Anterior cingulate cortex (tissue), 58 donors: ENCODE measurements at places on chromosomes 4 and X.

- DNase-seq = no peak
These were observed 105.9 kb upstream of the HPGD start for GRCh38 chr4:174628191-174628590.

- DNase-seq = no peak
These were observed 3.3 kb upstream of the FAM9C start for GRCh38 chrX:13047759-13048158.

DNA sequence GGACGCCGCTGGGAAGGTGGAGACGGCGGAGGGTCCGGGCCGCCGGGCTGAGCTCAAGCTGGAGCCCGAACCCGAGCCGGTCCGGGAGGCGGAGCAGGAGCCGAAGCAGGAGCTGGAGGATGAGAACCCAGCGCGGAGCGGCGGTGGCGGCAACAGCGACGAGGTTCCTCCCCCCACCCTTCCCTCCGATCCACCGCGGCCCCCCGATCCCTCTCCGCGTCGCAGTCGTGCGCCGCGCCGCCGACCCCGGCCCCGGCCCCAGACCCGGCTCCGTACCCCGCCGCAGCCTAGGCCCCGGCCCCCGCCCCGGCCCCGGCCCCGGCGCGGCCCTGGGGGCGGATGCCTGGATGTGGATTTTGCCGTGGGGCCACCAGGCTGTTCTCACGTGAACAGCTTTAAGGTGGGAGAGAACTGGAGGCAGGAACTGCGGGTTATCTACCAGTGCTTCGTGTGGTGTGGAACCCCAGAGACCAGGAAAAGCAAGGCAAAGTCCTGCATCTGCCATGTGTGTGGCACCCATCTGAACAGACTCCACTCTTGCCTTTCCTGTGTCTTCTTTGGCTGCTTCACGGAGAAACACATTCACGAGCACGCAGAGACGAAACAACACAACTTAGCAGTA, 483 bp downstream of the USP27X start:
- DNase-seq = no peak

DNA sequence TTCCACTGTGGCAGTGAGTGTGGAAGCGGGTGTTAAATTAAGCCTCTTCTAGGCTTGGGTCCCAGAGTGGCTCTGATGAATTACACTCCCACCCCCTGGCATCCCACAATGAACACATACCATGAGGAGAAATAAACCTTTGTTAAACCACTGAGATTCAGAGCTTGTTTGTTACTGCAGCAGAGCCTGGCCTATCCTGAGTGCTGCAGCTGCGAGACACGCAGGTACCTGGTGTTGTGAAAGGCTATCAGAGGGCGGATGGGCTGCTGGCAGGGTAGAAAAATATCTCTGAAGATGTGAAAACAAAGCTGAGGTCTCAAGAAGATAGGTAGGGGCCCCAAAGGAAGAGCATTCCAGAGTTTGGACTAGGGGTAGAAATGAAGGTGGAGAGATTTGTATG, 138.4 kb upstream of the STX18 start:
- no peak for DNase-seq

DNA sequence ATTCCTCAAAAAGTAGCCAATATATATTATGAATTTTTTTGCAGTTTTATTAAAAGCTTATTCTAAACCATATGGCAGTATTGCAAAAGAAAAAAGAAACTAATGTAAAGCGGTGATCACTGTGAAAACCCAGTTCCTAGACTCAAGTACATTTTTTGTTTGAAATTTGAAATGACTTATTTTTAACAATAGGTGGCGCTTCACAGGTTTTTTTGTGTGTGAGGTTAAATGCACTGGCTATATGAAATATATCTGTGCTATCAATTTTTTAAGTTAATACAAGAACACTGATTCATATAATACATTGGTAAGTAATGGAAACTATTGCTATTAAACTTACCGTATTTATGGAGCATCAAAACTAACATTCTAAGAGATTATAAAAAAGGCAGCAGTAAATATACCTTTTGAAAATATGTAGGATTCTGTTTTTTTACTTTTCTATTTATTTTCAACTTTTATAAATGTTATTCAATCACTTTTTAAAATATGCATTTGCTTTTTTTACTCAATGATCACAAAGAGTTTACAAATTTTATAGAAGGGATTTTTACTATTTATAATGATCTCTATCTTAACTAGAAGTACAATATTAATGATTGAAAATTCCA, 5.6 kb upstream of the SPRY1 start:
- DNase-seq = no peak

DNA sequence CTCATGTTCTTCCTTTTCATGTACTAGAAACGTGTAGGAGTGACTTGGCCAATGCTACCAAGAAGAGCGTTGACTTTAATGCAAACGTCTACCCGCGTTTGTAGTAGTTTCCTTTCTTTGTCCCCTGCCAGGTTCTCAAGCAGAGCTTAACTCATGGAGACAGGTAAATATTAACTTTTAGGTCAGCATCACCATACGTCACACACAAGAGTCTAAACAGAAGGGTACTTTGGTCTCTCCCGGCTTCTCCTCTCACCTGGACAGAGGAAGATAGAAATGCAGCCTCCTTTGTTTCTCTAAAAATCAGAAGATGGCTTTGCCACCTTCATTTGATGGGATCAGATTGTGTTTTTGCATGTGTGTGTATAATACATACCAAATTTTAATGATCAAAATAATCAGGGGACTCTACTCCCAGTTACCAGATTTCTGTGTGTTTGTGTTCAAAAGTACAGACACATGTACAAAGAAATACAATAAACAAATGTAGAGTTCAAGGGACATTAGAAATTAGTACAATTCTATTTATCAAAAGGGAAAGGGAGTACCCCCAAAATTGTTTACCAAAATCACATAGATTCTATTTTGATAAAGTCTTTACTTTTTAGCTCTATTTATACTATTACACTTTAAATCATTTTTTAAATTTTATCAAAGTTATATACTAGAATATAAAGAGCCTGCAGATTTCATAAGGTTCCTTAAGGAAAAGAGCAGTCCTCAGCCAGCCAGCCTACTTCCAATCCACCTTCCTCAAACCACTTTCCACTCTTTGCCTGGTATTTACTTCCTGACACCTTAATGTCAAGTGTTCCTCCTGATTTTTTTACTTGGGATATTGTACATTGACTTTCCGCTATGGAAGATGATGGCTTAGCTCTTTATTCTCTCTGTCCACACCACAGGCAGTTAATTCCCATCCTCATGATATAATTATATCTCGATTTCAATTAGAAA, 195.5 kb downstream of the RELL1 start:
- DNase-seq = no peak

DNA sequence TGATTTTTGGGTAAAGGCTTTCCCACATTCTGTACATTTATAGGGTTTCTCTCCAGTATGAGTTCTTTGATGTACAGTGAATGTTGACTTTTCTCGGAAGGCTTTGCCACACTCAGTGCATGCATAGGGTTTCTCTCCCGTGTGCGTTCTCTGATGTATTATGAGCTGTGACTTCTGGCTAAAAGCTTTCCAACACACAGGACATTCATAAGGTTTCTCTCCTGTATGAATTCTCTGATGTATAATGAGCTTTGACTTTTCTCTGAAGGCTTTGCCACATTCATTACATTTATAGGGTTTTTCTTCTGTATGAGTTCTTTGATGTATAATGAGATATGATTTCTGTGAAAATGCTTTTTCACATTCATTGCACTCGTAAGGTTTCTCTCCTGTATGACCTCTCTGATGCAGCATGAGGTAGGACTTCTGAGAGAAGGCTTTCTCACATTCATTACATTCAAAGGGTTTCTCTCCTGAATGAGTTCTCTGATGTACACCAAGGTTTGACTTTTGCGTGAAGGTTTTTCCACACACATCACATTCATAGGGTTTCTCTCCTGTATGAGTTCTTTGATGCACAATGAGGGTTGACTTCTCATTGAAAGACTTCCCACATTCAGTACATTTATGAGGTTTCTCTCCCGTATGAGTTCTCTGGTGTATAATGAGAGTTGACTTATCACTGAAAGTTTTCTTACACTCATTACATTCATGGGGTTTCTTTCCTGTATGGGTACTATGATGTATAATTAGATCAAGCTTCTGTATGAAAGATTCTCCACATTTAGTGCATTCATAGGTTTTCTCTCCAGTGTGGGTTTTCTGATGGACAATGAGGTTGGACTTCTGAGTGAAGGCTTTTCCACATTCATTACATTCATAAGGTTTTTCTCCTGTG, 27.3 kb downstream of the ZNF182 start:
- DNase-seq = no peak

- DNase-seq = no peak
These were observed 15.9 kb downstream of the TMEM192 start for GRCh38 chr4:165096776-165097175.

DNA sequence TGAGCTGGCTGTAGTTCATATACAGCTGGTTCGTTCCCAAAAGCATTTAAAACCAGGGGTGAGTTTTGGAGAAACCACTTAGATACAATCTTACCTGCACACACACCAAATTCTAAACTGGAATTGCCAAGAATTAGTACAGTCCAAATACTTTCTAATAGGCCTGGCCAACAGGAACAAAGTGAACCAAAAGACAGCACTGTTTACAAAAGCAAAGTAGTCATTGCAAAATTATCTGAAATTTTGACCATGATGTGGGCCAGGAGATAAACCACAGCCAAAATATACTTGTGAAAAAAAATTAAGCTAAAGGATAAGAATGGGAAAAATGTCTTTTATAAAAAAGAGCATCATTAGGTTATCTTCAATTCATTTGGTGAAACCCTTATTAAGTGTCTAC, 37.9 kb upstream of the NAP1L5 start:
- no peak for DNase-seq

GRCh38 chr4:164935363-164935762, 42.1 kb downstream of the TRIM61 start:
- no peak for DNase-seq

DNA sequence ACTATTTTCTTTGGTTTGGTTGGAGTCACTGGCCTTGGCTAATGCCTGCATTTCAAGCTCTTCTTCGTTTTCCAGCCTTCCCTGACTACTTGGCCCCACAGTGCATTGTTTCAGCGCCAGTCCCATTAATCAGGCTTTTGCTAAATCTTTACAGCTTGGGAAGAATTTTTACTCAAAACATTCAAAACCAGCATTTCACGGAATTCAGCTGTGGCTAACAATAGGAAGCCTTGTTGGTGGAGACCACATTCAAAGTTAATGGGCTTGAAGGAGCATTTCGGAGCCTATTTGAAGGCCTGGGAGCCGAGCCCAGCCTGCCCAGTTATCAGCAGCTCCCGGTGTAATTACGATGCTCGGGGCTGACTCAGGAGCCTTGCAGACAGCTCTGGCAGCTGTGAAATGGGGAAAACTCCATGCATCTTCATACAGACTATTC, 30.8 kb upstream of the VCX2 start:
- DNase-seq = peak; percentile 2

- no peak for DNase-seq
These were observed 3.3 kb downstream of the SH3TC1 start for GRCh38 chr4:8202108-8203051.

DNA sequence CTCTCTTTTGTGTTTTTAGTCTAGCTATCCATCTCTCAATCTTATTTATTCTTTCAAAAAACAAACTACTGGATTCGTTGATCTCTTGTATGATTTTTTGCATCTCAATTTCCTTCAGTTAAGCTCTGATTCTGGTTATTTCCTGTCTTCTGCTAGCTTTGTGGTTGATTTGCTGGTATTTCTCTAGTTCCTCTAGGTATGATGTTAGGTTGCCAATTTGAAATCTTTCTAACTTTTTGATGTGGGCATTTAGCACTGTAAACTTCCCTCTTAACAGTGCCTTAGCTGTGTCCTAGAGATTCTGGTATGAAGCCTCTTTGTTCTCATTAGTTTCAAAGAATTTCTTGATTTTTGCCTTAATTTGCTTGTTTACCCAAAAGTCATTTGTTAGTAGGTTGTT, 15.2 kb upstream of the NEXMIF start:
- no peak for DNase-seq

- no peak for DNase-seq
These were observed 53.7 kb downstream of the TAB3 start for GRCh38 chrX:30835373-30835772.

DNA sequence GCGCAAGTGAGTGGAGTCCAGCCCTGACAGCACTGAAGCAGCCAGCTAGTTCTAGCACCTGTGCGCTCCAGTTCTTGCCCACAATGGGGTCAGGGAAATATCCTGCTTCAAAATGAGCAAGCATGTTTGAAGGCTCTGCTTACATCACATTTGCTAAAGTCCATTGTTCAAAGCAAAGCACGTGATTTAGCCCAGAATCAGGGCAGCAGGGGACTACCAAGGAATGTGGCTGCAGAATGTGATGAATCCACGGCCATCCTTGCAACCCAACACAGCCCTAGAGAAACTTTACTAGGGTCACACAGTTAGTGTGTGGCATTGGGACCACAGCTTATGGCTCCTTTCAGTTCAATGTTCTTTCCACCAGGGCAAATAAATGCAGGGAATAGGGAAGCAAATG, 47.3 kb upstream of the SMIM31 start:
- DNase-seq = no peak

DNA sequence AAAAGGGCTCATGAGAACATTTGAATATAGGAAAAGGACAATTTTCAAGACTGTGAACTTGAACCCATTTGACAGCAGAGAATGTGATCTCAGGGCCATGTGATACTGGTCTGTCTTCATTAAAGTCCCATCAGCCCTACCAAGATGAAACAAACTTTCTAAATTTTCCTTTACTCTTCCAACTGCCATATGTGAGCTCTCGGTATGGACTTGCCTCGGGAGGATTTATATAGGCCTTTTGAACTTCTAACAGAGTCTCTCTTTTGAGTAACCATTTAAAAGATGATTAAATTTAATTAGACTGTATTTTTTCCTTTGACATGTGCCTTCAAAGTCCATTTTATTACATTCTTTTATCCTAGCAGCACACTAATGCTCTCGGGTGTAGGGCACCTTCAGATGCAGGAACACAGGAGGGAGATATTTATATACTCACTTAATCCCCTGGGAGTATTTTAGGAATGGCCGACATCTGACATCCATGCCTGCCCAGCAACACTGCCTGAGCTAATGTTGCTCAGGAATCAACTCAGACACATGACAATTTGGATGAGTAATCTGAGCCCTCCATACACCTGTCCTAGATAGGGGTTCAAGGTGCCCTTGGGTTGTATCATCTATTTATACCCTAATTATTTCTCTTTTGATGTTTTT, 155.0 kb downstream of the SLC7A11 start:
- no peak for DNase-seq

GRCh38 chr4:26204911-26205370, 115.9 kb upstream of the RBPJ start:
- no peak for DNase-seq

DNA sequence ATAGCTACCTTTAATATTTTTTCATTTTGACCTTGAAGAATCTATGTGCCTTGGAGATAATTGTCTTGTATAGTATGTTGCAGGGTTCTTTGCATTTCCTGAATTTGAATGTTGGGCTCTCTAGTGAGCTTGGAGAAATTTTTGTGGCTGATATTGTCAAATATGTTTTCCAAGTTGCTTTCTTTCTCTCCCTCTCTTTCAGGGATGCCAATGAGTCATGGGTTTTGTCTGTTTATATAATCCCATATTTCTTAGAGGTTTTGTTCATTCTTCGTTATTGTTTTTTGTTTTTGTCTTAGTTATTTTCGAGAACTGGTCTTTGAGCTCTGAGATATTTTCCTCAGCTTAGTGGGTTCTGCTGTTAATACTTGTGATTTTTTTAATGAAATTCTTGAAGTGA, 20.7 kb downstream of the RAB40AL start:
- DNase-seq = no peak

GRCh38 chr4:4284827-4285618, 4.9 kb downstream of the LYAR start:
- DNase-seq = no peak

- DNase-seq = no peak
These were observed 12.3 kb upstream of the ADRA2C start for GRCh38 chr4:3753726-3754412.

GRCh38 chrX:143768976-143769375, 48.4 kb upstream of the SPANXN2 start:
- no peak for DNase-seq
